DMS153 (cell line): ENCODE measurements at places on chromosomes 2 and 18.

- DNase-seq = no peak
These were observed 146.7 kb downstream of the RPIA start for GRCh38 chr2:88838165-88838635.

- no peak for DNase-seq
These were observed 472.6 kb upstream of the NETO1 start for GRCh38 chr18:73340135-73340977.

DNA sequence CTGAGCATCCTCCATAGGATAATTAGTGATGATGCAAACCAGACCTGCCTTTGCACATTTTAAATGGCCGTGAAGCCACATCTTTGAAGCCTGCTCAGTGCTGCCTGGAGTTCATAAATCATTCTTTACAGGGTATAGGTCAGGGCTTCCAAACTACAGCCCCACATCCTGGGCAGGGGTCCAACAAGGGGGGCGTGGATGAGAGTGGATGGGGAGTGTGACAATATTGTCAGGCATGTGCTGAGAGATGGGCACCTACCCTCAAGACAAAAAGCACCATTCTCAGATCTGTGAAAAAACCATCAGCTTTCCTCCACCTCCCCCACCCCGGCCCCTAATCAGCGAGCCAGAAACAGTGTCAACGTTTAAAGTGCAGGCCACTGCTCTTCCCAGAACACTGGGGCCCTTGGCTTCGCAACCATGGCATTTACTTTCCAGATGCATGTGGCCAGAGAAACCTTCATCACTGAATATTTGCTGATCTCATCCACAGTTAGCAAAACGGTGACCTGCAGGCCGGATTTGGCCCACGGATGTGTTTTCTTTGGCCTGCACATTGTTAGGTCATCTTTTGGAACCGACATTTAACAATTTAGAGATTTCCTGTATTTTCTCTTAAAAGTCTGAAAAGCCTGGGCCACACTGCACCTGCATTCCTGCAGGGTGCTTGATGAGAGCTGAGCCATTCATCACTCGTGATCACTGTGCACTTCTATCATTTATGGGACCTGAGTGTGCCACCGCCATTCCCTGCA is 130.7 kb downstream of the ANKRD44 start:
- no peak for DNase-seq

DNA sequence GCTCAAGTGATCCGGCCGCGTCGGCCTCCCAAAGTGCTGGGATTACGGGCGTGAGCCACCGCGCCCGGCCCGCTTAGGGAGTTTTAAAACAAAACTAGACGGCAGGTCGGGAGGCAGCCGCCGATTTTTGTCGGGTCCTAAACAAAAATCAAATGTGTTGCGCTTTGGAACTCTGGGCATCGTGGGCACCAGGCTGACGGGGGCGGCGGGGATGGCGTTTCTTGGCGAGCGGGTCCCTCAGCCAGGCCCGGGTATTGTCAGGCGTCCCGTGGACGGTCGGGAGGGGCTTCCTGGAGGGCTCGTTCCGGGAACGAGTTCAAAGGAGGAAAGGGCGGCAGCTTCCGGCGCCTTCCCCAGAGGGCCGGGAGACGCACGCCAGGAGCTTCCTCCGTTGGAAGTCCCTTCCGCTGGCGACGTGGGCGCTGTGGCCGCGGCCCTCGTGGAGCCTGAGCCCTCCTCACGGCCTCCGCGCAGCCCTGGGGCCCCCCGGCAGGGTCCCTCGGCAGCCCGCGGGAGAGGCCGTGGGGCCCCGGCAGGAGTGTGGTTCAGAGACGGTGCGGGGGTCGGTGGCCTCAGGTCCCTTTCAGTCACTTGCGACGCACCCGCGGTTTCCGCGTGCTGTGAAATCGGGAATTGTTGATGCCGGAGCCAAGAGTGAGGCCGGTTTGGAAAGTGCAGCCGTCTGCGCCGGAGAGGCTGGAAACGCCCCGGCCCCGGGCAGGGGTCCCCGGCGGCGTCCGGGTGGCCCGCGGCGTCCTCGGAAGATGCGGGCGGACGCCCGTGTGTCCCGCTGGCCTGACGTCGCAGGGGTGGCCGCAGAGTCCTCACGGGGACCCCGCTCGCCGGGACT is 59.3 kb downstream of the EMILIN2 start:
- no peak for DNase-seq

GRCh38 chr18:27185025-27185763 is at the start of gene CHST9:
Gene CHST9, minus strand, starts transcription at chr18:27185308. Its CDS starts 42,499 bp downstream, at chr18:27142809.
- peak; percentile 13 for DNase-seq

DNA sequence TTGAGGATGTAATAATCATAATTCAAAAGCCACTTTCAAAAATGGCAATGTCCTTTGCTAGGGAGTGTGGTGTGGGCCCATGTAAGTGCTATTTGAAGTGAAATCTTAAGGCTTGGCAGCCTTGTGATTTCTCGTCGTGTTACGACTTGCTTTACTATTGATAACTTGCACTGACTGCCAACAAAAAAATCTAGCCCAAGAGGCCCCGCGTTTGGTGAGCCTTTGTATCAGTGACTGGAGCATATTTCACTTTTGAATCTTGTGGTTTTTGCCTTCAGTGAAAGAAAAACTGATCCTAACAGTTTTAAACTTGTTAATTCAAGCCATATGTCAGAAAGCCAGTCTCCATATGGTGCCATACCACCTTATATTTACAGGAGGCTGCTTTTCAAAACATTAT is 248.0 kb downstream of the TMEM182 start:
- no peak for DNase-seq

DNA sequence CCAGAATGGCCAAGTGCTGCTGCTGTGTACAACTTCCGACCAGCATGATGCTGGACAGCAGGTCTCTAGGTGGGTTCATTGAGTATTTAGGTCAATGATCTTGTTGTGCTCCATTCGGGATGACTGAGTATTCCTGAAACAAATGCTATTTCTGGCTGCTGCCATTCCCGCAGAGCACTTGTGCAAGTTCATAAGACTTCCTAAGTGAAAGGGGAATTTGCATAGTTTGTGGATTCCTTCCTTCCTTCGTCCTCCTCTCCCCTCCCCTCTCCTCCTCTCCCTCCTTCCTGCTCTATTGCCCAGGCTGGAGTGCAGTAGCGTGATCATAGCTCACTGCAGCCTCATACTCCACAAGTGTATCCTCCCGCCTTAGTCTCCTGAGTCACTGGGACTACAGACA is 40.4 kb downstream of the LDLRAD4 start:
- no peak for DNase-seq

- no peak for DNase-seq
These were observed 16.8 kb upstream of the TMEM131 start for GRCh38 chr2:98012561-98012991.

DNA sequence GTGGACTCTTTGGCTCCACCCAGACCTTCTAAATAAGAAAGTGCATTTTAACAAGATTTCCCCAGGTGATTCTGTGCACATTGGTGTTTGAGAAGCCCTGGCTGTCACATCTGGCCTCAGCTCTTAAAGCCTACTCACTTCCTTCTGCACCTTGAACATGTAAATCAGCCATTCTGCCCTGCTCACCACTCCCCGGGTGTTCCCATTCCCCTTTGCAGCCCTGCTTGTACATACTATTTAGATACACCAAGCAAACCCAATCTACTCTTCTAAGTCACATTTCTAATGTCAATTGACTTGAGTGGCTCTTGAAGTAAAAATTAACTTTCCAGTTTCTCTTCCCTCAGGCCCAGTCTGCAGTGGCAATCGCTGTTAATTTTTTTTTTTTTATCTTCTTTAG is 13.1 kb upstream of the SCN1A start:
- DNase-seq = no peak
